ENCODE measurements at places on chromosomes 12 and 14. TPM values are rescaled to one million over a fixed set of nuclear protein-coding genes. Genes with fewer than 3 reads are reported as not detected.

DNA sequence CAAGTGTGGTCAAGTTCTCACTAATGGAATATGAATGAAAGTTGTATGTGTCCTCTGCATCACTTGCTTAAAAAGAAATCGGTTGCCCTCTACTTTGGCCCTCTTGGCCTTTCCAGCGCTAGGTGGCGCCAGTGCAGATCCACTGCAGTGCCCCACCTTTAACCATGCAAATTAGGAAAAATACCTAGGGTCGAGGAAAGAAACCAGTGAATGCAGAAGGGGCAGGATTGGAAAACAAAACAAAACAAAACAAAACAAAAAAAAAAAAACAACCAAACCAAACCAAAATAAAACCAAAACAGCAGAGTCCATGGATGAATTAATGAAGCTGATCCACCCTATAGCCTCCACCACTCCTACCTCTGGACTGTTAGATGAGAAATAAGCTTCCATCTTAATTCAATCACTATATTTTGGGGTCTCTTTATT lies 12.9 kb upstream of the NEMF start:
- peaks cover 25% of the 10 kb centered on the region for H3K4me1 ChIP-seq
- no peaks in the 10 kb centered on the region for H3K36me3 ChIP-seq
- DNase-seq = no peak
- H3K4me3 ChIP-seq = no peak overlapping the region
- no peaks in the 10 kb centered on the region for H3K27me3 ChIP-seq
- H3K27ac ChIP-seq = no peak overlapping the region

GRCh38 chr14:32345311-32345791 lies 16.3 kb downstream of the AKAP6 start:
- no peak overlapping the region for H3K4me3 ChIP-seq
- no peak for DNase-seq
- peak overlapping the region; percentile 78 for H3K27ac ChIP-seq

DNA sequence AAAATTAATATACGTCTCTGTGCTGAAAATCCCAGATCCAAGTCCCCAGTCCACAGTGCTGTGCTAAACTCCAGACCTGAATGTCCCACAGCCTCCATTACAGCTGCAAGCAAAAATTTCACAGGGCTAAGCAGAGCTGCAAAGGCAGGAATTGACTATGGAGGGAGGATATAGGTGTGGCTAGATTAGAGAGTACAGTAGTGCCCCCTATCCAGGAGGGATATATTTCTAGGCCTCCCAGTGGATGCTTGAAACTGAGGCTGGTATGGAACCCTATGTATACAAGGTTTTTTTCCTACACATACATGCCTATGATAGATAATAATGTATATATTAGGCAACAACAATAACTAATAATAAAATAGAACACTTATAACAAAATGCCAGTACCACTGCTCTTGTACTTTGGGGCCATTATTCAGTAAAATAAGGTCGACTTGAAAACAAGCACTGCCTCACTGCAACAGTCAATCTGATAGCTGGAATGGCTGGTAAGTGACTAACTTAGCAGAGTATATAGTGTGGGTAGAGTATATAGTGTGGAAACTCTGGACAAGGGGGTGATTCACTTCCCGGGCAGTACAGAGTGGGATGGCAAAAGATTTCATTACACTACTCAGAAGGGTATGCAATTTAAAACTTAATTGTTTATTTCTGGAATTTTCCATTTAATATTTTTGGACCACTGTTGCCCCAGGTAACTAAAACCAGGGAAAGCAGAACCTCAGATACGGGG lies 82.7 kb downstream of the C14orf132 start:
- no peak for DNase-seq
- H3K4me3 ChIP-seq = no peak overlapping the region
- H3K27ac ChIP-seq = no peak overlapping the region
- no peaks in the 10 kb centered on the region for H3K36me3 ChIP-seq
- H3K27me3 ChIP-seq = peaks cover 3% of the 10 kb centered on the region

LIN7A gene
- total RNA-seq = 0.92 TPM

- no peaks in the 10 kb centered on the region for H3K36me3 ChIP-seq
- H3K4me3 ChIP-seq = no peak overlapping the region
- no peak for DNase-seq
Observed at GRCh38 chr12:69247268-69248018, 8.1 kb downstream of the CPSF6 start.

GRCh38 chr14:43184540-43184939 lies 1322.5 kb downstream of the FSCB start:
- no peak for DNase-seq
- no peak overlapping the region for H3K4me3 ChIP-seq
- no peaks in the 10 kb centered on the region for H3K4me1 ChIP-seq
- H3K36me3 ChIP-seq = no peaks in the 10 kb centered on the region
- H3K27me3 ChIP-seq = no peaks in the 10 kb centered on the region

KCNMB4 gene
- 3.3 TPM for total RNA-seq

IAPP gene
- total RNA-seq = not detected

DNA sequence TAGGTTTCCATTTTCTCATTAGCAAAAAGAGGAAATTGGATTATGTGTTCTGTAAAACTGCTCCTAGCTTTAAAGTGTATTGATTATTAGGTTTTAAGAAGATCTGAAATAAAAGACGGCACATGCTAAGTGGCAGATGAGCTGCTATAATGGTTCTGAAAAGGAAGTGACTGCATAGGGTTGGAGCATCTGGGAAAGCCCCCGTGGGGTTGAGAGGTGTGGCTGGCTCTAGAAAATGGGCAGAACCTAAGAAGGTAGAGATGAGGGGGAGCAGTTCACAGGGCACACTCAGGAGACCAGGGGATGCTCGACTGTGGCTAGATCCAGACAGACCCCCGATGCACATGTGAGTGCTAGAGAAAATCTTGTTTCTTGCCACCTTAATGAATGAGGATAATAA lies 1.9 kb downstream of the IFNG-AS1 start:
- no peak for DNase-seq
- H3K27me3 ChIP-seq = no peaks in the 10 kb centered on the region
- no peak overlapping the region for H3K4me3 ChIP-seq
- H3K4me1 ChIP-seq = peaks cover 5% of the 10 kb centered on the region

TCL1B gene
- total RNA-seq = not detected

ACACB gene
- 5.9 TPM for total RNA-seq

GRCh38 chr14:39169541-39169900 lies 612 bp downstream of the TRAPPC6B start:
- H3K27me3 ChIP-seq = no peaks in the 10 kb centered on the region
- peaks cover 39% of the 10 kb centered on the region for H3K4me1 ChIP-seq
- peak overlapping the region; percentile 92 for H3K4me3 ChIP-seq
- H3K36me3 ChIP-seq = peaks cover 6% of the 10 kb centered on the region
- H3K27ac ChIP-seq = peak overlapping the region; percentile 99
